ENCODE measurements at places on chromosomes 6 and 20. TPM values are rescaled to one million over a fixed set of nuclear protein-coding genes. Genes with fewer than 3 reads are reported as not detected.
A peak's percentile ranks its signal among the peaks of the same experiment; 100 is the strongest.

Gene PGC
- total RNA-seq = not detected

Gene GJA10
- total RNA-seq = not detected

Gene TOX2
- total RNA-seq = 2.5 TPM

Gene KCNG1
- 126 TPM for total RNA-seq

Gene KCNK16
- total RNA-seq = not detected

- H3K36me3 ChIP-seq = no peaks in the 10 kb centered on the region
- no peak overlapping the region for H3K4me3 ChIP-seq
- no peak overlapping the region for H3K27ac ChIP-seq
These were observed 170.2 kb downstream of the CDKAL1 start for GRCh38 chr6:20704325-20705025.

GRCh38 chr6:162817196-162817595, 89.4 kb downstream of the PACRG start:
- DNase-seq = no peak
- no peaks in the 10 kb centered on the region for H3K36me3 ChIP-seq
- no peak overlapping the region for H3K27ac ChIP-seq
- H3K4me1 ChIP-seq = no peaks in the 10 kb centered on the region
- H3K27me3 ChIP-seq = no peaks in the 10 kb centered on the region

DNA sequence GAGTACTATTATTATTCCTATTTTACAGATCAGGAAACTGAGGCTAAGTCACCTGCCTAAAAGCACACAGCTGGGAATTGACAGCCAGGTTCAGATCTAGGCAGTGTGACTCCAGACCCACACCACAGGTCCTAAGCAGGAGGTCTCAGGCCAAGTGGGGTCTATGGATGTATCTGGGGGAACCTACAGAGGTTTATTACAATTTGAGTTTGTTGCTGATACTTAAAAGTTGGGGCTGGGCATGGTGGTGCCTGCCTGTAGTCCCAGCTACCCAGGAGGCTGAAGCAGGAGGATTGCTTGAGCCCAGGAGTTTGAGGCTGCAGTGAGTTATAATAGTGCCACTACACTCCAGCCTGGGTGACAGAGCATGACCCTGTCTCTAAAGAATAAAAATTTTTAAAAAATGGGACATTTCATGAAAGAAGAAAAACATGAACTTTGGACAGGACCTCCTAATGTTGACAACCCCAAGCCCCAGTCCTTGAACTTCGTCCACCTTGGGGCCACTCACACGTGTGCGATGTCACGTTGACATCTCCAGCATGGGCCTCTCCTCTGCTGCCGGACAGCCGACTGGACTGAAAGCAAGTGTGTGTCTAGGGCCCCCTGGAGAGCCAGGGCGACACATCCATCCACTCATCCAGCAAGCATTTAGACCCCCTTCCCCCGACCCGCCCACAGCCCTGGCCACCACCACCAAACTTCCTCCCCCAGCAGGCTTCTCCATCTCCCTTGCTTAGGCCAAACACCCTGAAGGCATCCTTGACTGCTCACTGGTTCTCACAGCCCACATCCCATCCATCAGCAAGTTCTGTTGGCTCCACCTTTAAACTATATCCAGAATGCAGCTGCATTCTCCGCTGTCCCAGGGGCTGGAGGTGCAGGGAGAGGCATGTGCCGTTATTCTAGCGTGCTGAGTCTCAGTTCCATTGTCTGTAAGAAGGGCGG, 40.0 kb downstream of the NOL4L start:
- H3K27ac ChIP-seq = no peak overlapping the region
- DNase-seq = no peak
- no peaks in the 10 kb centered on the region for H3K27me3 ChIP-seq

GRCh38 chr6:20084411-20084810, 127.9 kb downstream of the MBOAT1 start:
- no peaks in the 10 kb centered on the region for H3K36me3 ChIP-seq
- H3K4me1 ChIP-seq = no peaks in the 10 kb centered on the region
- no peaks in the 10 kb centered on the region for H3K27me3 ChIP-seq
- H3K4me3 ChIP-seq = no peak overlapping the region
- DNase-seq = no peak

DNA sequence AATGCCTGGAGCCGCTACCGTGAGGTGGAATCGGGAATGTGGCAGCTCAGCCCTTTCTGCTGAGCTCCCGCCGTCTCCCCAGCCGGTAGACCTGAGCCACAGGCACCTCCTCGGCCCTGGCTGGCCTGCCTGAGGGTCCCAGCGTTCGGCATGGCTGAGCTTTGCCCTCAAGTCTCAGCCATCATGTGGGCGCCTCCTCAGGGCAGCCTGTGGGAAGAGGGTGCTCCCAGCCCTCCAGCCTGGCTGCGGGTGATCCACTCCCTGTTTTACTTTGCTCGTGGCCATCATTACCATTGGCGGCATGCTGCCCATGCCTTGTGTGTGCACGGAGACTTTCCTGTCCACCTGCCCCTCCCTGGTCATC, 329.7 kb downstream of the CDH4 start:
- no peak overlapping the region for H3K4me3 ChIP-seq
- peak; percentile 55 for DNase-seq
- H3K36me3 ChIP-seq = no peaks in the 10 kb centered on the region
- H3K4me1 ChIP-seq = peaks cover 10% of the 10 kb centered on the region
- no peaks in the 10 kb centered on the region for H3K27me3 ChIP-seq
- H3K27ac ChIP-seq = no peak overlapping the region

DNA sequence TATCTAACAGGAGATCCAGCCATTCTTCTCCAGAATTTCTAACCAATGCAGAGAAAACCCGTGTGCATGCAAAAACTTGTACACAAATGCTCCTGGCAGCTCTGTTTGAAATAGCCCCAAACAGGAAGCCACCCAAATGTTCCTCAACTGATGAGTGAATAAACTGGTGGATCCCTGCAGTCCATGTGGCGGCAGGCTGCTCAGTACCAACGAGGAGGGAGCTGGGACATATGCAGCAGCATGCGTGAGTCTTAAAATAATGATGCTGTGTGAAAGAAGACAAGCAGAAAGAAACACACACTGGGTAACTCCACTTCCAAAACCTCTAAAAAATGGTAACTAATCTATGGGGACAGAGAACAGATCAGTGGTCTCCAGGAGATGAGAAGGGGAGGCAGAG, 542.1 kb upstream of the AGPAT4 start:
- H3K27ac ChIP-seq = no peak overlapping the region
- H3K4me3 ChIP-seq = no peak overlapping the region
- H3K27me3 ChIP-seq = no peaks in the 10 kb centered on the region
- no peak for DNase-seq
- no peaks in the 10 kb centered on the region for H3K36me3 ChIP-seq

DNA sequence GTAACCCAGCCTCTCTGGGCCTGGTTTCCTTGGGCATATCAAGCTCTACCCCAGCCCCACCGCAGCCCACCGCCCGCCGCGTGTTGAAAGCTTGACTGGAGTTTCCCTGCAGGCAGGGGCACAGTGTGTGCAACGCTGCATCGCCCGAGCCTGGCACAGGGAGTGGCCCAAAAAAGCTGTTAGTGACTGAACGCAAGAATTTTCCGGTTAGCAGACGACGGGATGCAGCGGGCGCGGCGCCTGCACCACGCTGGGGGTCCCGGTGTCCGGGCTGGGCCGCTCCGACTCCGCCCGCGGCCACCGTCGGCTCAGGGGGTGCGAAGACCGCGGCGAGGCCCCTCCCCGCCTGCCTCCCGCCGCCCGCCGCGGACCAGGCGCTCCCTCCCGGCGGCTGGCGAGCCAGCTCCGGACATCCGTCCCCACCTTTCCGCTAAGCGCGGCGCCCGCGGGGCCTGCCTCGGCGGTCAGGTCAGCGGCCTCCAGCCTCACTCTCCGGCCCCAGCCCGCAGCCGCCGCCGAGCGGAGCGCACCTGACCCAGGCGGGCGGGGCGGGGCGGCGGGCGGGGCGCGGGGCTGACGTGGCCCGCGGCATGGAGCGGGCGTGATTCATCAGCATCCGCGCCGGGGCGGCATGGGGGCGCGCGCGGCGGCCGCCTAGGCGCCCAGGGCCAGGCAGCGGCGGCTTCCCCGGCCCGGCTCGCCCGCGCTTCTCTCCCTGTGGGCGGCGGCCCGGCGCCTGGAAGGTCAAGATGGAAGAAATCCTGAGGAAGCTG, at the start of gene ARFGEF3:
ARFGEF3 (plus strand) TSS at position 602 of the 773 bp plus-strand sequence; CDS start at position 750, 148 bp downstream.
- no peak within 1 kb of the TSS for H3K27ac ChIP-seq
- H3K4me3 ChIP-seq = peak within 1 kb of the TSS; percentile 96
- DNase-seq = peak; percentile 90
- H3K27me3 ChIP-seq = peaks cover 16% of the 10 kb centered on the region

DNA sequence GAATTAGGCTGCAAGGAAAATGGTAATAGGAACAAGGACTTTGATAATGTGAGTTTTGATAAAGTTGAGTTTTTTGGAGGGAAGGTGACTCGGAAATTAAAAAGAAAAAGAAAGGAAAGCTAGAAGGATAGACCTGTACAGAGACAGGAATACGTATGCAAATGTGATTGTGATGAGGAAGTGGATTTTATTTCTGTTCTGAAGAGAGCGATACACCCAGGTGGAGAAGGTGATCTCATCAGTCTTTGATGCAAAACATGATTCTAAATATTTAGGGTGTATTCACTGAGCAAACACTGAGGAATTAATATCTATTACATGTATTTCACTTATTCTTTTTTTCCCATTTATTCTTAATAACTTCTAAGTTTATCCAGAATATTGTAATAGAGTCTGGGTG, 9.2 kb upstream of the PLEKHG1 start:
- no peak overlapping the region for H3K4me3 ChIP-seq
- no peaks in the 10 kb centered on the region for H3K27me3 ChIP-seq
- no peaks in the 10 kb centered on the region for H3K4me1 ChIP-seq
- DNase-seq = no peak

DNA sequence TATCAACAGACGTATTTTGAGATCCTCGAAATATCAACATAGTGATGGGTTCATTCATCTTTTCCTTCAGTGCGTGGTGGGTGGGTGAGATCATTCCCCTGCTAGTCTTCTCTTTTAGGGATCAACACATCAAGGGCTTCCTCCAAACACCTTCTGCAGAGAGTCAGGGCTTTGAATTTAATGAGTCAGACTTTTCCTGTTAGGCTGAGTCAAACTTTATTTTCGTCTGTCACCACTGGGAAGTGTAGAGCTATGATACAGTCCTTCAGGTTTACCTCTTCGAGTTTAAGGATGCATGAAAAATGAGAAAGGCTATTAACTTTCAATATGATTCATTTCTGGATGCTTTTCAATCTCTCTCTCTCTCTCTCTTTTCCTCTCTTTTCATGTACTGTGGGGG, 189.1 kb downstream of the BMP2 start:
- H3K27me3 ChIP-seq = no peaks in the 10 kb centered on the region
- H3K4me3 ChIP-seq = no peak overlapping the region
- no peak for DNase-seq
- H3K27ac ChIP-seq = no peak overlapping the region
- H3K4me1 ChIP-seq = no peaks in the 10 kb centered on the region

DNA sequence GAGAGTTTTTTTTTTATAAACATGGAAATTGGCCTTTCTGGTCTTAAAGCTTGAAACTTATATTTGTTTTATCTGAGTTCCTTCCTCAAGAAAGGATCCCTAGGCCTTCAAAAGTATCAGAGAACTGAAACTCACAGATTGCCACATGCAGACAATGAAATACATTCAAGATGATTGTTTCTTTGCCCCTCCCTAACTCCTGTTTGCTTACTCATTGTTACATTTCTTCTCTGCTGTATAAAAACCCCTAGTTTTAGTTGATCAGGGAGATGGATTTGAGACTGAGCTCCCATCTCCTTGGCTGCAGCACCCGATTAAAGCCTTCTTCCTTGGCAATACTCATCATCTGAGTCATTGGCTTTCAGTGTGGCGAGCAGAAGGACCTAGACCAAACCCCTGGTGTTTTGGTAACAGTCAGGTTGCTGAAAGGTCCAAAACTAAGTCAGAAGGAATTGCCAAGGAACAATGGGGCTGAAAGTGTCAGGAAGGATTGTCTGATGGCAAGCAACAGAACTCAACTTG, 132.3 kb upstream of the SULF2 start:
- DNase-seq = no peak
- H3K4me3 ChIP-seq = peak overlapping the region; percentile 11
- no peak overlapping the region for H3K27ac ChIP-seq
- no peaks in the 10 kb centered on the region for H3K4me1 ChIP-seq
- H3K27me3 ChIP-seq = no peaks in the 10 kb centered on the region

DNA sequence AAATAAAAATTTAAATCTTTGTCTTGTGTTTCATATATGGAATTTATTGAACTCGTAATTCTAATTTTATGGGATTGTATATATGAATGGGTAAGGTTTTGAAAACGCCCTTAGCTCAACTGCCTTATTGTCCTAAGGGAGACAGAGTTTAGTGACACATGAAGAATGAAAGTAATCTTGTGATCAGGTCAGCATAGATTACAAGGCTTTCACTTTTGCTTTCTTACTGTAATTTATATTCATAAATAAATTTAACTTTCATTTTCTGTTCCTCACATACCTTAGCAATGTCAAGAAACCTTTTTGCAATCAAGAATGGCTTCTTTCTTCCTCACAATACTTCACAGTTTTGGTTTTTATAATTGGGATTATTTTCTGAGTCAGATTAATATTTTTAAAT, 14.4 kb downstream of the KPNA5 start:
- H3K4me3 ChIP-seq = no peak overlapping the region
- H3K4me1 ChIP-seq = no peaks in the 10 kb centered on the region
- H3K27ac ChIP-seq = no peak overlapping the region
- H3K27me3 ChIP-seq = no peaks in the 10 kb centered on the region
- H3K36me3 ChIP-seq = peaks cover 27% of the 10 kb centered on the region
- DNase-seq = no peak

DNA sequence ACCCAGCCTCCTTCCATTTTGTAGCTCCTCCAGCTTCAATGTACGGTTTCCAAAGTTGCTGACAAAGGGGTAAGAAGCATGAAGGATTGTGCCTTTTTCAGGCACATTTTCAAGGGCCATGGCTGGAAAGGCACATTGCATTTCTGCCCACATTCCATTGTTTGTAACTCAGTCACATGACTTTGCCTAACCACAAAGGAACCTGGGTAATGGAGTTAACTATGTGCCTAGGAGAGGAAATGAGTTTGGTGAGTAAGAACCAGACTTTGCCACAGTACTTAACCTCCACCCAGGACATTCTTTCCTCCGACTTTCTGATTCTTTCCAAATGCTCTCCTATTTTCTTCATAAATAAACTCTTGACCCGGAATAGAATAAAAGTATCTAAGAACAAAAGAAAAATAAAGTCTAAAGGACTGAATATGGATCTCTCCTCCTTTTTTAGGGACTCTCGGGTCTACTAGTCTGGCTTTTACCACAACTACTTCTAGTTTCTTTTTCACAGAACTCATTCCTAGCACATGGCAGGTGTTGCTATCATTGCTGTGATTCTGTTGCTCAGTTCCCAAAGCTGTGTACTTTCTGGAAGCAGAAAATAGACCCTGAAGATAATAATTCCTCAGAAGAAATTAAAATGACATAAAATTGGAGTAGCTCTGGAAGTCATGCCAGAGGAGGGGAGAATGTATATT, 81.5 kb upstream of the ISM1 start:
- no peak overlapping the region for H3K27ac ChIP-seq
- DNase-seq = no peak
